ENCODE measurements at places on chromosomes 2 and 18. TPM values are rescaled to one million over a fixed set of nuclear protein-coding genes. Genes with fewer than 3 reads are reported as not detected.

Gene DSEL
- 0.37 TPM for total RNA-seq

Gene MGAT4A
- 2.2 TPM for total RNA-seq

Gene SLC66A3
- 39.9 TPM for total RNA-seq

Gene HNRNPA3
- total RNA-seq: 434 TPM

Gene PCARE
- total RNA-seq: not detected

Gene POTEI
- not detected for total RNA-seq

Gene MYO5B
- total RNA-seq: 12.8 TPM

Gene UGT1A4
- not detected for total RNA-seq

Gene RFTN2
- total RNA-seq: not detected

Gene GPN1
- 60.1 TPM for total RNA-seq

Gene GPR17
- 0.19 TPM for total RNA-seq

Gene CPLX4
- not detected for total RNA-seq

Gene CCDC85A
- 0.12 TPM for total RNA-seq

Gene ABCG8
- not detected for total RNA-seq
